Eye (tissue), 1 donor: ENCODE measurements at places on chromosomes 6 and 20.
A peak's percentile ranks its signal among the peaks of the same experiment; 100 is the strongest.

DNA sequence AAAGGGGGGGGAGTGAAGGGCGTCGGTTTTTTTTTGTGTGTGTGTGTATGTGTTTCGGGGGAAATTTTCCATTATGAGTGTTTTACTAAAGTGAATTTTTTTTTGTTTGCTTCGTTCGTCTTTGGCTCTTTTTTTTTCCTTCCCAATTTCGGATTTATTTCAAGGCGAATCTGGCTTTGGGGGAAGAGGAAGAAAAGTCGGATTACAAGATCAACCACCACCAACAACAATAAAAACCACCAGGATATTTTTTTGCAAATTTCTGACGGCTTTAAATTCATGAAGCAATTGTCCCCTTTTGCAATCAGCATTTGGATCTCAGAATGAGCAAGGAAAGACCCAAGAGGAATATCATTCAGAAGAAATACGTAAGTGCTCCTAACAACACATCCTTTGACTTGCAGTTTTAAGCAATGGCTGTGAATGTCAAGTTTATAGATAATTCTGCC lies 372 bp downstream of the JARID2 start:
- no peak for DNase-seq

- DNase-seq = peak; percentile 70
Measured at GRCh38 chr20:611843-612185, 1.7 kb upstream of the TCF15 start.

DNA sequence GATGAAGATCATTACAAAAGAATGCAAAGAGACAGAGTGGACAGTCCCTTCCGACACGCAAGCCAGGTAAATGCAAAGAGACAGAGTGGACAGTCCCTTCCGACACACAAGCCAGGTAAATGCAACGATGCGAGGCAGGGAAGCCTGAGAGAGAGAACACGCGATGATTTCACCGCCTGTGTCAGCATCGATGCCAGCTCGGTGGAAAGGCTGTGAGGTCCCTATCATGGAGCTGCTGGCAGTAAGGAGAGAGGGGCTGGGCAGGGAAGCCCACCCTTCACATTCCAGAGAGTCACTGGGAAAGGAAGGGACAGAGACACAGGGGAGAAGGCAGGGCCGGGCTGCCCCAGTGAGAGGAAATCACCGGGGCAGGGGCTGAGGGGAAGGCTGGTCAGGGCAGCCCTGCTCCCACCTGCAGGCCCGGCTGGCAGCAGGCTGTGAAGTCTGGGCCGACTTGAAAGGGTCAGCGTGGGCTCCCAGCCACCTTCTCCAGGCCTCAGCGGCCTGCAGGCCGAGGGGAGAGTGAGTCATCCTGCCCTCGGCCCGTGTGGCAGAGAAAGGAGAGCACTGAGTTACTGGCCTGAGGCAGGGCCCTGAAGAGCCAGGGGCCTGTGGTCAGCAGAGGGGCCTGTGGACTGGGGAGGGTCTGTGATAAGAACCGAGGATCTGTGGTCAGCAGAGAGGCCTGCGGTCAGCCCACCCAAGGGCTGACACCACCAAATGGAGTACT lies 80.4 kb downstream of the DACT2 start:
- DNase-seq = no peak

- DNase-seq = no peak
Measured at GRCh38 chr6:127185437-127185995, 67.0 kb downstream of the RSPO3 start.

DNA sequence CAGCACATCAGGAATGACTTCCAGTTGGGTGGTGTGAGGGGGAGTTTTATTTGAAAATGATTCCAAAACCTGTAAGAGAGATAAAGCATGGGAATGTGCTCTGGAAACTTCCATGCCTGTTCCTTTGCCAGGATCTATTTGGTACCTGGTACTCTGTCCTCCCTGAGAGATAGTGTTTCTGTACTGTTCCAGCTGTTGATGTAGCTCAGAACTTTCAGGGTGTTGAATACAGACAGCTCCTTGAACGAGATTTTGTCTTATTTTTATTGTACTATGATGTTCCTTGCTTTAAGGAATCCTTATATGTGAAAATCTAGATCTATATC lies 148.7 kb upstream of the RIPOR2 start:
- no peak for DNase-seq

DNA sequence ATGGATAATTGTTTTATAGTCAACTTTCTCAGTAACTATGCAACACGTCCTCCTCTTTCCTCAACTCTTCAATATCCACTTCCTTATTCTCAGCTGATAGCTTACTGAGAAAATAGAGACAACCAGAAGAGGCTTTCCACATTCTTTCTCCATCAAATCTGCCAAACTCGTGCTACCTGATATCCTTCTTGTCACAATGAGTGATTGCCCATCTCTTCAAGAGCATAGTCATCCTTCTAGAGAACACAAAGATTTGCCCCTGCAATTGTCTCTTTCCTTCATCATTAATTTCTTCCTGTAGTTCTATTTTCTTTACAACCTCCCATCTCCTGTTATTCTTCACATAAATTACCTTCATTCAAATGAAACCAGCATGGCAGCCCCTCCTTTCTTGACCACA lies 75.9 kb upstream of the RGS17 start:
- no peak for DNase-seq

- DNase-seq = peak; percentile 52
Measured at GRCh38 chr20:61874421-61875068, 191.1 kb downstream of the TAF4 start.

DNA sequence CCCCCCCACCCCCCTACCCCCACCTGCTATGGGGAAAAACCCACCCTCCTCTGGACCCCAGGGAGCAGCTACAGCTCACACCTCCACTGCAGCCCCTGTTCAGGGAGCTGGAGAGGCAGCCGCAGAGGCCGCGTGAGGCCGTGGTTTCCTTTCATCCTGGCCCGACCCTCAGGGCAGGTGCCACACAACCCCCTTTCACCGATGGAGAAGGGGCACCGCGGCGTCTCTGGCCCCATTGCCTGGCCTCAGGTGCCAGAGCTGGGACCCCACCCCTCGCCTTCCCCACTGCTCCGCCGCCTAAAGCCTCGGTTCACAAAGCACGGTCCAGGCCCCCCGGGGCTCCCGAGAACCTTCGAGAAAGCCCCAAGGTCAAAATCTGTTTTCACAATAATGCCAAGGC lies 11.8 kb upstream of the KCNQ2 start:
- no peak for DNase-seq
